ENCODE measurements at places on chromosomes 4 and X. TPM values are rescaled to one million over a fixed set of nuclear protein-coding genes. Genes with fewer than 3 reads are reported as not detected.

SYTL5 gene
- 2.1 TPM for total RNA-seq

ATP2B3 gene
- 0.85 TPM for total RNA-seq

DKK2 gene
- total RNA-seq, result 0.17 TPM

SSX4B gene
- total RNA-seq, result 0.91 TPM

ZCCHC12 gene
- total RNA-seq, result not detected

P2RY10 gene
- not detected for total RNA-seq

CPXCR1 gene
- not detected for total RNA-seq

MAGEA2 gene
- total RNA-seq, result 7.8 TPM
